ENCODE measurements at places on chromosomes 12 and 14.

- DNase-seq = no peak
Observed at GRCh38 chr12:42002563-42002962, 142.1 kb downstream of the GXYLT1 start.

DNA sequence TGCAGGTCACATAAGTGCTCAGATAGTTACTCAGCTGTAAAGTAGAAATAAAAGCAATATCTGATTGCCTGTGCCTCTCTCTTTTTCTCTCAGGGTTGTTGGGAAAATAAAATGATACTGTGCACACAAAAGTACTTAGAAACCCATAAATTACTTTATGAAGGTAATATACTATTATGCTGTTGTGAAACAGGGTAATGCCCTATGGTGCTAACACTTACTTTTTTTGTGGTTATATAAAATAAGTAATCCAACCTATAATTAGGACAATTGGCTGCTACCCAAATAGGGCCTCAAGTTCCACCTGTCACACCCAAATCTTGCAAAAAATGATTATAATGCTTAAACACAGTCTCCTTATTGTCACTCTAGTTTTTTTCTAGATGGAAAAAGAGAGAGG lies 50.6 kb downstream of the DAAM1 start:
- no peak for DNase-seq

GRCh38 chr12:2682296-2683251 lies 112.2 kb upstream of the FKBP4 start:
- DNase-seq = peak; percentile 47

DNA sequence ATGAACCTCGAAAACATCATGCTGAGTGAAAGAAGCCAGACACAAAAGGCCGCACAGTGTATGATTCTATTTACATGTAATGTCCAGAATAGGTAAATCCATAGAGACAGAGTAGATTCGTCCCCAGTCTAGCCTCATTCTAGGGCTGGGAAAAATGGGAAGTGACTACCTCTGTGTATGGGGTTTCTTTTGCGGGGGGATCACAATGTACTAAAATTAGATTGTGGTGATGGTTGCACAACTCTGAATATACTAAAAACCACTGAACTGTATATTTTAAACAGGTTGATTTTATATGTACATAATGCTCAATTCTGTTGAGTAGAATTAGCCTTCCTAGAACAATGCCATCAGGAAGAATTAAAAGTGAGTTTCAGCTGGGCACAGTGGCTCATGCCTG lies 6.3 kb upstream of the RILPL2 start:
- no peak for DNase-seq

GRCh38 chr12:87768501-87769287 lies 260.5 kb downstream of the C12orf50 start:
- DNase-seq = no peak

GRCh38 chr14:73245480-73246325 lies 8.4 kb downstream of the PAPLN start:
- peak; percentile 80 for DNase-seq

DNA sequence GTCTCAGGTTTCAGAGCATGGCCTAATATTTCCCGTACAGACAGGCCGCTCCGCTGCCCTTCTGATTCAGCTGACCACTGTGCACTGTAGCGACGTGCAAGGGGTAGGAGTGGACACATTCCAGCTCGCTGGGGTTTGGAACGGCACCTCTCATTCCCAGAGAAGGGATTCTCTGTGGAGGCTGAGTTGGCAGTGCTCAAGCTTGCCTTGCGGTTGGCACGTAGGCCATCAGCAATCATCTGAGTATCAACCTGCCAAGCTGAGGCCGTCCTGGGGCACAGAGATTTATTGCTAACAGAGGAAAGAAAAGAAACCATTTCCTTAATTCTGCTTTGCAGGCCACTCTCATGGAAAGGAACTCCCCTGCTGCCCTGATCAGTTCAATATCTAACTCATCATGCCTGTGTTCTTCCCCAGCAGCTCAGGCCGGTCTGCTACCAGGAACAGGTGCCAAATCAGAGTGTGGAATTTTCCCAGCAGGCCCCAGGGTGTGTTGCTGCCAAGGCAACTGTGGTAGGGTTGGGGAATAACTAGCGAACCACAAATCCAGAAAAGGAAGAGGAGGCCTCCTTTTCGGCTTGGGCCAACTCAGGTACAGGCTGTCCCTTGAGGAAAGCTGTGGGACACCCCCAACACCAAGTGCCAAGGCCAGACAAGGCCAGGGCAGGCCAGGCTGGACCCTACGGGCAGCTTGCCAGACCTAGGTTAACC lies 92.5 kb downstream of the SSPN start:
- no peak for DNase-seq

GRCh38 chr14:59664741-59665140 lies 88.1 kb upstream of the CCDC175 start:
- no peak for DNase-seq

GRCh38 chr12:47267571-47267970 lies 187.8 kb upstream of the AMIGO2 start:
- DNase-seq = no peak

GRCh38 chr12:22275843-22276242 lies 58.7 kb downstream of the ST8SIA1 start:
- no peak for DNase-seq

DNA sequence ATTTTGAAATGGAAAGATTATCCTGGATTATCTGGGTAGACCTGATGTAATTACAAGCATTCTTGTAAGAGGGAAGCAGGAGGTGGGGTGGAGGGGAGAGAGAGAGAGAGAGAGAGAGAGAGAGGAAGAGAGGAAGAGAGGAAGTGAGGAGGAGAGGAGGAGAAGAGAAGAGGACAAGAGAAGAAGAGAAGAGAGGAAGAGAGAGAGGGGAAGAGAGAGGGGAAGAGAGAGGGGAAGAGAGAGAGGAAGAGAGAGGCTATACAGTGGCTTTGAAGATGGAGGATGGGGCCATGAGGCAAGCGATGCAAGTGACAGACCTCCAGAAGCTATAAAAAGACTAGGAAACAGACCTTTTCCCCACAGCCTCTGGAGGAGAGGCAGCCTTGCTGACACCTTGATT lies 13.7 kb upstream of the CHST11 start:
- DNase-seq = no peak

GRCh38 chr12:132428936-132429601 lies 60.9 kb upstream of the FBRSL1 start:
- DNase-seq = peak; percentile 84

GRCh38 chr12:77064896-77065360 lies 441 bp downstream of the E2F7 start:
- no peak for DNase-seq

DNA sequence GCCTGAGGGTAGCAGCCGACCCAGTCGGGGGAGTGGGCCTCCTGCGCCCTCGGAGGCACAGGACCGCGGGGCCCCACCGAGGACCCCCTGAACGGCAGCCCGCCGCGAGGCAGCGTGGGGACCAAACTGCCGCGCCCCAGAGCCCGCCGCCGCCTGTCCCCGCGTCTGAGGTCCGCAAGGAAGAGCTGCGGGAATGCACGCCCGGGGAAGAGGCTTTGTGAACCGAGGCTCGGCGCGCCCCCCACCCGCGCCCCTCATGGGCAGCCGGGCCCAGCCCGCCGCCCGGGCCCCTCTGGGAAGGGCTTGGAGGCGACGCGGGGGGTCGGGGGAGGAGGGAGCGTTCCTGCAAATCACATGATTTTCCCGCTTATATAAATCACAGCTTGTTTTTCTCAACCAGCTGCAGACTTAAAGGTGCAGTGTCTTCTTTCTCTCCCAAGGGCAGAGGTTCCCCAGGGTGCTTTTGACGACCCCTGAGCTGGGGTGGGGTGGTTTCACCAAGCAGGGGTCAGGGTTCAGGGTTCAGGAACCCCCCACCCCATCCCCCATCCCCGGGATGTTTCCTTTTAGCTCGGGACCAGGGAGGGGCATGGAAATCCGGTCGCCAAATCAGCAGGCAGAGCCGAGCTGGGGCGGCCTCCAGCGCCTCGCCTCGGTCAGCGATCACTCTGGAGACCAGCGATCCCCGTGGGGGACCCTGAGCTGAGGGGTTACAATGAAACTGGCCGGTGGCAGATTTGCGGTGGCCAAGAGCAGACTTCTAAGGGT lies 44.7 kb upstream of the ATP23 start:
- no peak for DNase-seq

DNA sequence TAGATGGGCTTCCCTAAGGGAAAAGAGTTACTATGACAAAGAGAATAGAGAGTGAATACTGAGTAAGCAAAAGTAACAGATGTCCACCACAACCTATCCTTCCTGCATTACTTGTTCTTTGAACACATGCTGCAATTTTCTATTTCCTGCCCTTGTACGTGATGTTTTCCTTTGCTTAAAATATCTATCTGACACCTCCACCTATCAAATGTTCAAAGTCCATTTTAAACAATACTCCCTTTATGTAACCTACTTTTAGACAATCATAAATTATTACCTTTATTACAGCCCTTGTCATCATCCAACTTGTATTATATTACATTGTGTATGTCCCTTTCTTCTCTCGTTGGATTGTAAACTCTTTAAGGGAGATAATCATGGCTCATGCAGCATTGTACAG lies 147.2 kb upstream of the DYRK2 start:
- no peak for DNase-seq

GRCh38 chr12:46343118-46343852 lies 29.3 kb downstream of the SLC38A2 start:
- no peak for DNase-seq

- DNase-seq = no peak
Observed at GRCh38 chr12:121186826-121187225, 23.1 kb upstream of the P2RX4 start.
